ENCODE measurements at places on chromosomes 7 and 10.

DNA sequence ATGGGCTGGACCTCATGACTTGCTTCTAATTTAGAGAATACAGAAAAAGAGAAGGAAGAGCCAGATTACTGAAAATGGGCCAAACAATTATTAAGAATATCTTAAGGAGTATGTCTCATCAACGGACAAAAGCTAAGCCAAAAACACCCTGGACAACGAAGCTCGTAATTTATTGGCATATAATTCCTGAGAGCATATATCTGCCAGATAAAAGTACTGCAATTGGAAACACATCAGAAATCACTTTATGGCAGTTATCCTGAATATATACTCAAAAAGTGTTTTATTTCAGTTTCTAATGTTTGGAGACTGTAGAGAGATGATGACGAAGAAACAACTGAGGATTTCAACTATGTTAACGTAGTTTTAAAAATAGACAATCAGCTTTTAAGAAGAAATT lies 211.8 kb downstream of the CSTF2T start:
- no peak for DNase-seq

DNA sequence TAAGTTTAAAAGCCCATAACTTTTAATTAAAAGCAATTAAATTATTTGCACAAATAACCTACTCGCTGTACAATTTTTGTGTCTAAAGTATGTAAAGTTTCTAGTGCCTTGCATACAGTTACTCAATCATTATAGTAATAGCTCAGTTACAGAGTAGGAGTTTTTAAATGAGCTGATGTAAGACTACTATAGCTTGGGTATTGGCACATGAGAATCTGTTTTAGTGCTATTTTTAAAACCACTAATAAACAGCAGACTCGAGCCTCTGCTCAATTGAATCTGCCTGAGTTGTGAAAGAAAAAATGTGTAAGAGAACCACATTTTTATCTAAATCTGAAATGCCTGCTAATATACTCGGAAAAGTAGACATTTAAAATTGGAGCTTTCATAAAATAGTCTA lies 31.1 kb downstream of the CTNNA3 start:
- DNase-seq = no peak

DNA sequence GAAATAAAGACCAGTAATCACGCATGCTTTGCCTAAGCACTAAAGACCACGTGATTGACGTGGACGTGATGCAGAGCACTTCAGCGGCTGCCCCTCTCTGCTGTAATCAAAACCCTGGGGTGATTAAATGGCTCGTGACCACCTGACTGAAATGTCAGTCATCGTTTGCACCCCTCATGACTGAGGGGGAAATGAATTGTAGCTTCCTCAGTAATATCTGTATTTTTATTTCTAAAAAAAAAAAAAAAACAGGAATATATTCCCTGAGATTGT lies 148.1 kb upstream of the RSU1 start:
- DNase-seq = no peak

DNA sequence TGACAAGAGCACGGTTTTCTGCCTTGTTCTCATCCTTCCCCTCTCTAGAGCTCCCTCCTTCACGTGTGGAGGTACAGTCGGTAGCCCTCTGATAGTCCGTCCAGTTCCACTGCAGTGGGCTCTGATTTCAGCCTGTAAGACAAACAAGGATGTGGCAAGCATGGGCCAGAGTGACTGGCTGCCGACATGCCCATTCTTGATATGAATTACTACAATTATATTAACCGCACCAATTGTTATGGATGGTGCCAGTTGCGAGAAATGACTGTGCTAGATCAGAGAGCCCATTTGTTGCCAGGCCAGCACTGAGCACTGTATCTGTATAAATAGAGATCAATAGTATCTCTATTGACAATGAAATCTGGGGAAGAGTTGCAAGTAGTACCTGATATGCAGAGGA lies 146.6 kb downstream of the CHN2 start:
- DNase-seq = no peak

GRCh38 chr10:66366163-66366562 lies 559.7 kb upstream of the LRRTM3 start:
- DNase-seq = no peak

GRCh38 chr10:61478621-61479312 lies 25.6 kb upstream of the TMEM26 start:
- peak; percentile 14 for DNase-seq

GRCh38 chr7:133957845-133958244 lies 169.3 kb upstream of the LRGUK start:
- DNase-seq = peak; percentile 8

GRCh38 chr7:130699686-130700085 lies 13.3 kb upstream of the TSGA13 start:
- DNase-seq = peak; percentile 2

- DNase-seq = peak; percentile 12
Measured at GRCh38 chr7:13179011-13179582, 491.7 kb downstream of the ARL4A start.

DNA sequence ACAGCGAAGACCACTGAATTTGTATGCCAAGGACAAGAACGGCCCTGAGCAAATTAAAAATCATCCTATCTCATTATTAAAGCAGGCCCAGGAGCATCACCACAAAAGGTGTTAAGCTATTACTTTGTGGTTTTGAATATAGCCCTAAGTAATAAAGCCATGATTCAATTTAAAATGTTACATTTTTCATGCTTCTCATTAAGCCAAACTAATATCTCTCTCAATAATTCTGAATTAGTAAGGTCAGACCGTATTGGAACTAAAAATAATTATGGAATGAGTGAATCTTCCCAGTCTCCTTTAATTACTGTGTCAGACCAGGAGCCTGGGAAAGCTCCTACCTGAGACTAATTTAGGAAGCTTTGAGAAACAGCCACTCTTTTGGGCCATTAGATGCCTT lies 162.4 kb downstream of the SORCS1 start:
- no peak for DNase-seq

- no peak for DNase-seq
Measured at GRCh38 chr10:110496553-110497437, 912 bp upstream of the DUSP5 start.

- DNase-seq = no peak
Measured at GRCh38 chr10:26776258-26776657, 78.8 kb downstream of the PDSS1 start.

- DNase-seq = no peak
Measured at GRCh38 chr7:93821463-93821862, 69.1 kb downstream of the TFPI2 start.

All from fibroblast of mammary gland (primary cell).